Stimulated activated CD4-positive, alpha-beta T cell treated with anti-CD3 and anti-CD28 coated beads, Interleukin-15, amount 100 ng/mL, for 1 hour (primary cell): ENCODE measurements at places on chromosomes 2 and 18.

DNA sequence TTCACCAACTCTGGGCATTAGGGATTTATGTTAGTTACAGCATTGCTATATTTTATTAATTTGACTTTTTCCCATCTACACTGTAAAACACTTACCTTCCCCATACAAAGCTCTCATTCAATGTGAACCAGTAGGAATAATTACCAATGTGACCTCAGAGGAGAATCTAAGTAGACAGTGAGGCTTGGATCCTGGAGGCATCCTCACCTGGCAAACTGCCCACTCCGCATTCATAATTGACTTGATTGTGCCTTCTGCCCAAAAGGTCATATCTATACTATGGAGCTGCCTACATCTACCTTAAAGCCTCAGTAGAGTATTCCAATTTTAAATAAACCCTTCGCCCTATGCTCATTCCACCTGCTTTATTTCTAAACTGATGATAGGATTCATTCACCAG lies 45.4 kb upstream of the SCN1A start:
- DNase-seq: no peak

- DNase-seq: no peak
These were observed 70.8 kb downstream of the KCNE4 start for GRCh38 chr2:223122781-223123180.

- DNase-seq: no peak
These were observed 211.9 kb downstream of the HRH4 start for GRCh38 chr18:24672165-24672941.

DNA sequence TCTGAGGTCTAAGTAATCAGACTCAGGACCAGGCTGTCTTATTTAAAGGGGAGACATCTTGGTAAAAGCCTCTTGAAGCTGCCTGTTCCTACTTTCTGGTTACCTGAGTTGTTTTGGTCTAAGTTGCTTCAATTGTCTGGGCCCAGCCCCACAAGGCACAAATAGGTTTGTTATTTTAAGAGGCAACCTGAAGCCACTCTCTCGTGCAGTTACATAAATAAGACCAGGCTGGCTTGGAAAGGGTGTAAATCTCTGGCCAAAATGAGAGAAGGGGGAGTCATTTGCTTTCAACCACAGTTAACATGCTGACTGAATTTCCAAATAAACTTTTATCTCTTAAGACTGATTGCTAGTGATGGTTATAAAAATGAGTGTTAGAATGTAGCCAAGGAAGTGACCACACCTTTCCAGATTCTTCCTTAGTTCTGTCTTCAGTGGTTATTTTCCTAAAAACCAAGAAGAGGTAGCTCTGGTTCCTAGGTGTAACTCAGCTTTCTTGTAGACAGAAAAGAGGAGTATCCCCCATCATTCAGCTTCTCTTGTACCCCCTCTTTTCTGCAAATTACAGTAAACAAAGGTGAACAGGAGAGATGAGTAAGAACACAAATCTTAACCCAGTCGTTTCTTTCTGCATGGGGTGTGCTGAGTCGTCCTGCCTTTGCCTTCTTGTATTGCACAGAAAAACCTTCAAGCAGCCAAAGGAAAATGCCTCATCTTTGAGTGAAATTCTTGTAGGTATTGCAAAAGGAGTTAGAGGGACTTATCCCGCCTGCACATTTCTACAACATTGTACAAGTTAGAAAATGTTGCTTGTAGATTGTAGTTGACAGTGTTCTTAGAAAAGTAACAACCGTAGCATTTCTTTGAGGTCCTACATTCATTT lies 161.5 kb upstream of the NT5C1B start:
- DNase-seq: no peak

DNA sequence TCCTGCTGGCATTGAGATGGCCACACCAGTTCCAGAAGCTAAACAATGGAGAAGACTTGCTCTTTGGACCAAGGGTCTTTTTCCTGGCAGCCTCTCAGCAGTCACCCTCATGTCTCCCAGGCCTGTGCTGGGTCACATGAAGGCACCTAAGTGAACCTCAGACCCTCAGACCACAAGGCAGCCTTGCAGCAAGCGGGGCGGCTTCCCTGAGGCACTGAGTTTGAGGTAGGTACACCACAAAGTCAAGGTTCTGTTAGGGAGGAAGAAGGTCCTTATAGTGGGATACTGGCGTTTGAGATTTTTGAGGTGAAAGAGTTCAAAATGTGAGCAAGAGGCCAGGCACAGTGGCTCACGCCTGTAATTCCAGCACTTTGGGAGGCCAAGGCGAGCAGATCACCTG lies 8.5 kb upstream of the PRELID3A start:
- no peak for DNase-seq

- DNase-seq: no peak
These were observed 41.5 kb upstream of the OTOS start for GRCh38 chr2:240182001-240182400.

DNA sequence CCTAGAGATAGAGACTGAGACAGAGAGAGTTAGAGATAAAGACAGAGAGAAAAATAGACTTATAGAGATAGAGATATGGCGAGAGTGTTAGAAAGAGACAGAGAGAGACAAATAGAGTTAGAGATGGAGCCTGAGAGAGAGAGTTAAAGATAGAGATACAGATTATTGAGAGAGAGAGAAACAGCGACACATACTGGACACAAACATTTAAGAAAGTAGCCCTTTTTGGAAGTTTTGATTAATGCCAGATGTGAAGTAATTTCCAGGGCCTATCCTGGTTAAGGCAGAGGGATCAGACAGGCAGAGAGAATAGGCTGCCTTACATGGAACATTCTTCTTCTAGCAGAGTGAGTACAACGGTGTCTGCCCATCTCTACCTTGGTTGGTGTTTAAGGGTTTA lies 311.6 kb upstream of the CDH7 start:
- no peak for DNase-seq

DNA sequence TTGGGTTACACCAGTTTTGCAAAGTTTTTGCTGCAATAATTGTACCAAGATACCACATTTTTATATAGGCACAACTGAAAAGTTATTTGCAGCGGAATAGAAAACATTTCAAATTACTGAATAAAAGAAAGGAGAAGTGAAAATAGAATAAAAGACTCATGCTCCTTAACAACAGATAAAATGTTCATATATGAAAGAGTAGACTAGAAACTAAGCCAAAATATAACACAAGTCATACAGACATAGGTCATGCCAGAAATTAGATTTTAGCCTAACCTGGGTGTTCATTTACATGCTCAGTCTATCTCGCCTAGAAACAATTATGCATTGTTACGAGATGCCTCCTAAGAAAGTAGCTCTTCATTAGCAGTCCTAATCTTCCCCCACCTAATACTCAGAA lies 16.4 kb upstream of the MAP3K20 start:
- DNase-seq: no peak

- DNase-seq: no peak
These were observed 121.4 kb downstream of the ANTXR1 start for GRCh38 chr2:69134306-69134945.

DNA sequence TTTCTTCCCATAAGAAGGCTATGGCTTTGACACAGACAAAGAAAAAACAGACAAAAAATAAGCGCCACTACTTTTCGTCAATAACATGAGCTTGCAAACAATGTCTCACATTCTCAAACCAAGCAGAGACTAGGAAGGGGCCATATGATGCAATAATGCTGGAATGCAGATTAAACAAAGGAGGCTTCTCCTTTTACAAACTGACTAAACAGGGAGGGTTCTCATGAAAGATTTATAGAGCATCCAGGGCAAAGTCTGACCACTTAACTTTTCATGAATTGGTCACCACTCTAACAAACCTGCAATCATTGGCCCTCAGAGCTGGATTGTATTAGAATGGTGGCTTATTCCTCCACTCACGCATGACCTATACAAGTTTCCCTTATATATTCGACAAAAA lies 663.3 kb upstream of the CHAC2 start:
- no peak for DNase-seq

- no peak for DNase-seq
These were observed 85.2 kb downstream of the NYAP2 start for GRCh38 chr2:225484751-225485150.

GRCh38 chr2:19772981-19773380 lies 128.8 kb downstream of the TTC32 start:
- DNase-seq: no peak

- DNase-seq: no peak
These were observed 18.5 kb downstream of the PLEKHM3 start for GRCh38 chr2:208006833-208007232.

GRCh38 chr2:10903861-10904210 lies 7.9 kb upstream of the KCNF1 start:
- no peak for DNase-seq

DNA sequence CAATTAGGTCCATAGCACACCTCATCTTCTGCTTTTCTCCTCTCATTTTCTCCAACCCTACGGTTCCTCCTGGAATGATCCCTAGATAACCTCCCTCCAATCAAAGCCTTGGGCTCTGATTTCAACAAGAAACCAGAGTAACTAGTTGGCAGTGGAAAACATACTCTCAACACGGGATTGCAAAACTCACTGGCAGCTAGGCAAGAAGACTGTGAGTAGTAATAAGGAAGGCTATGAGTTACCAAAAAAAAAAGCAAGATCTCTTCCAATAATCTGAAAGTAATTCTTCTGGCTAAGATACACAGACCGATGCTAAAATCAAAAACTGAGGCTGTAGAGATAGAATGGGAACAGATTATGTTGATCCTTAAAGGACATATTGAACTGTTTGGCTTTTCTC lies 28.4 kb upstream of the CCDC102B start:
- DNase-seq: no peak

DNA sequence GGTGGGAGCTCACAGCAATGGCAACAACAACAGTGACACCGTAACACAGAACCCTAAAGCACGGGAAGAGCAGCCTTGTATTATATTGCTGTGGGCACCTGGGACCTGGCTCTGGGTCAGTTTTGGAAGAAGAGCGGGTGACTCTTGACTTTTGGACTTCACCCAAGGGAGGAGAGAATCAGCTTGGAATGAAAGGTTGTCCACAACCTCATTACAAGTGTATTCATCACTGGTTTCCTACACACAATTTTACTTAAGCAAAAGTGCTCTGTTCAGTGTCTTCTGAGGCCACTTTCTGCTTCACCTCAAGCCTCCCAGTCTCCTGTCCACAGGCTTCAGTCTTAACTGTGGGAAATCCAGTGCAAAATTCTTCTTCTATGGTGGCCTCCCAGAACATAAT lies 263.8 kb downstream of the KCNE4 start:
- DNase-seq: no peak

GRCh38 chr18:59990121-59990823 lies 90.5 kb downstream of the PMAIP1 start:
- DNase-seq: no peak

- no peak for DNase-seq
These were observed 127.8 kb upstream of the TRIB2 start for GRCh38 chr2:12588986-12589385.

DNA sequence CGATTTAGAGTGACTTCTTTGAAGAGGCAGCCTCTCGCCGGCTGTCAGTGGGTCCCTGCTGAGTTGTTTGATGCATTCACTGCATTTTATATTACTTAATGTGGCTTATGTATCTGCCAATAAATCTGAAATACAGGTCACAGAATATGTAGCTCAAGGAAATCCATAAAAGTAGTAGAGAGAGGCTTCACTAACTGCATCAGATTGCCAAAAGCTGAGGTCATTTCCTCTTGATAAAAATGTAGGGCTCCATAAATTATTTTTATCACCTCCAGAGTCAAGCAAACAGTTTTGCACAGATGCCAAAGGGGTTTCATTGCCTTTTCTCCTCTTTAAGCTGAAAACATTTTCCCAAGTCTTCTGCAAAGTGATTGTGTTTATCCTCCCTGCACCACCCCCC lies 36.5 kb upstream of the CCDC93 start:
- DNase-seq: no peak

DNA sequence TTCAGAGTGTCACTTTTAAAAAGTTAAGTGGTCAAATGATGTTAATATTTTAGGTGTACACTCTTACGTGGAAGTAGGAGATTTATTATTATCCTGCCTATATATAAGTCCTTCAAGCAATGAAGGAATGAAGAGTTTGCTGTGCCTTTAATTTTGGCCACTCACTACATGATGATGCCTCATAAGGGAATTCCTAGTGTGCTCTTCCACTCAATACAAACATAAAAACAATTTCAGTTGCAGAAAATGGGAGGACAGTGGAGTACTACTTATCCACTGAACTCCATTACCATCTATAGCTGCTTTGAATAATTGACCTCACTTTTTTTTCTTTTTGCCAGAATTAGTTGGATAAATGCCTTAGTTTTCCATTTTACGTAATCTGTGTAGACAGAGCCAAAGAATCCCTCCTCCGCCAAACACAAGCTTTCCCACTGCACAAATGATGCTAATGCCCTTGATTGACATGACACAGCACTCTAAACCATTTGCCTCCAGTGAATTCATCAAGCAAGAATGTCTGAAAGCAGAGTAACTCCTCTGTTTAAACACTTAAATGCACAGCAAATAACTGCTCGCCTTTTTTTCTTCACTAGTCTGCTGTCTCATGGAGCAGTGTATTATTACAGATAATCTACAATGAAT lies 751.1 kb upstream of the FANCL start:
- no peak for DNase-seq

GRCh38 chr2:59752071-59752470 lies 801.4 kb downstream of the BCL11A start:
- no peak for DNase-seq

- DNase-seq: no peak
These were observed 157.1 kb upstream of the SCN7A start for GRCh38 chr2:166651080-166651675.

DNA sequence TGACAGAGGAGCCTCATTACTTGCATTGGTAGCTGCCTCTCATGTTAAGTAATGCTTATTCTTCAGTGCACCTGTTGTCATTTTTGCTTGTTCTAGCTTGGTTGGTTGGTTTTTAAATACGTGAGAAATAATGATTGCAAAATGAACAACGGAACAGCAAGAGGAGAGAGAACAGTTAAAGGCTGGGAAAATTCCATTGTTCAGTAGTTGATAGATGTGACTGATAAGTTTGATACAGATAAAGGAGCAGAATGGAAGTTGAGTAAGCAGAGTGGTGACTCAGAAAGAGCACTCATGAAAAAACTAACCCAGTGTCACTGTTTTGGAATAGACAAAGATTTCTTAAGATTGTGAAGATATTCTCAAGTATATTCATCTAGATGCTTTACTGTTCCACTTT lies 50.5 kb downstream of the MTA3 start:
- no peak for DNase-seq

GRCh38 chr2:17470855-17471641 lies 47.2 kb downstream of the RAD51AP2 start:
- DNase-seq: no peak

GRCh38 chr2:221563270-221563985 lies 8.7 kb downstream of the EPHA4 start:
- no peak for DNase-seq

DNA sequence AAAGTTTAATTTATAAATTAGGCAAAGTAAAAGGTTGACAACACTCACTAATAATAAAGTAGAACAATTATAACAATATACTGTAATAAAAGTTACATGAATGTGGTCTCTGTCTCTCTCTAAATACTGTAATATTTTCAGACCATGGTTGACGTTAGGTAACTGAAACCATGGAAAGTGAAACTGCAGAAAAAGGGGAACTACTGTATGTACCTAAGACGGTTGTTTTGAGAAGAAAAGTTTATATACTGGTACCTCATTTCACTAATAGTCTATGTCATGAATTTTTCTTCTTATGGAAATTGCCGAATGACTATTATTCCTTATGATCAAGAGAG lies 166.7 kb upstream of the ZNF521 start:
- DNase-seq: no peak
